Mesothelial cell of epicardium (in vitro differentiated cells): ENCODE measurements at places on chromosomes 16 and 17.
A peak's percentile ranks its signal among the peaks of the same experiment; 100 is the strongest.

DNA sequence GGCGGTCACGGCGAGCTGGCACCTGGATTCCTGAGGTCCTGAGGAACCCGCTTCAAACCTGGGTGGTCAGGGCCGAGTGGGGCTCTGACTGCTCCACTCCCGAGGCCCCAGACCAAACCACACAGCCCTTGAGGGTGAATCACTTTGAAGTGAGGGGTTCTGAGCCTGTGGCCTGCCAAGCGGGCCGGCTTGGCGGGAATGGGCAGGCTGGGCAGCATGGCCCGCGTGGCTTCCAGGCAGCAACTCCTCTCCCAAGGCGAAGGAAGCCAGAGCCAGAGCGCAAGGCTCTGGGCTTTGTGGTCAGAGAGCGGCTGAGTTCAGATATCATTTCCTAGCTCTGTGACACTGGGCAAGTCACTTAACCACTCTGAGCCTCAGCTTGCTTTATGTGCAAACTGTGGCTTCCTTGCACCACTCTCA lies 42.7 kb downstream of the CMIP start:
- H3K27ac ChIP-seq, result no peak overlapping the region
- H3K27me3 ChIP-seq, result no peaks in the 10 kb centered on the region
- peaks cover 26% of the 10 kb centered on the region for H3K4me1 ChIP-seq
- no peak for DNase-seq

GRCh38 chr17:57379237-57379894 lies 123.0 kb downstream of the MSI2 start:
- peaks cover 10% of the 10 kb centered on the region for H3K36me3 ChIP-seq
- H3K4me1 ChIP-seq, result peaks cover 38% of the 10 kb centered on the region
- no peaks in the 10 kb centered on the region for H3K27me3 ChIP-seq
- peak overlapping the region; percentile 94 for H3K27ac ChIP-seq

- H3K4me3 ChIP-seq, result no peak overlapping the region
- H3K4me1 ChIP-seq, result no peaks in the 10 kb centered on the region
- no peak for DNase-seq
- H3K36me3 ChIP-seq, result peaks cover 41% of the 10 kb centered on the region
- no peaks in the 10 kb centered on the region for H3K27me3 ChIP-seq
- H3K27ac ChIP-seq, result no peak overlapping the region
These were observed 64.8 kb downstream of the CACNG1 start for GRCh38 chr17:67109111-67109510.

- no peaks in the 10 kb centered on the region for H3K27me3 ChIP-seq
- no peak overlapping the region for H3K4me3 ChIP-seq
- peaks cover 19% of the 10 kb centered on the region for H3K4me1 ChIP-seq
- H3K36me3 ChIP-seq, result peaks cover 4% of the 10 kb centered on the region
These were observed 160.5 kb upstream of the NOL11 start for GRCh38 chr17:67557052-67557845.

DNA sequence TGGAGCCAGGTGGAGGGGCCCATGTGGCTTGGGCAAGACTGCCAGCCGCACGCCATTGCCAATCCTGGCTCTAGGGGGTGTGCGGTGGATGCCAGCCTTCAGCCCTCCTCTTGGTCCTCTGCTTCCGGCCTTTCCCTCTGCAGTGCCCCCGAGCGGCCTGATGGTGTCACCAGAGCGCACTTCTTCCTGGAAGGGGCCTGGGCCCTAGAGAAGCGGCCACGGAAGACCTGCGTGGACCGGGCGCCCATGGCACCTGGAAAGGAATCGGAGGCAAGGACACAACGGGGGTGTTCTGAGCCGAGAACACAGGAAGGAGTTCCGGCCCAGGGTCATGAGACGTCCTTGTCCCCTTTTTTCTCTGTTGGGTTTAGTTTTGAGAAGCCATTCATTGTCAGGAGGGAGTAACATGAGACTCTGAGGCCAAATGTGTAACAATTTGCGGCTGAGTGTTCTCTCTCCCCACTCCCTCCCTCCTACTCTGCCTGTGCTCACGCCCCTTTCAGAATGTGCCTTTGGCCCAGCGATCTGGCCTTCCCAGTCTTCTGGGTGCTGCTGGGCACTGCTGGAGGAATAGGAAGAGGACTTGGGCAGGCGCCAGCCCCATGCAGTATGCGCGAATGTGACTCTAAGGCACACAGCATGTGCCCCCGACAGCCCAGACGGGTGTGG lies 92.8 kb downstream of the IRX3 start:
- peak overlapping the region; percentile 55 for H3K4me3 ChIP-seq
- no peaks in the 10 kb centered on the region for H3K36me3 ChIP-seq
- peak overlapping the region; percentile 72 for H3K27ac ChIP-seq
- no peaks in the 10 kb centered on the region for H3K27me3 ChIP-seq

GRCh38 chr17:82926716-82927115 lies 86.9 kb upstream of the ZNF750 start:
- H3K4me1 ChIP-seq, result no peaks in the 10 kb centered on the region
- no peak for DNase-seq
- H3K27me3 ChIP-seq, result no peaks in the 10 kb centered on the region
- no peak overlapping the region for H3K27ac ChIP-seq

- no peak for DNase-seq
- H3K4me1 ChIP-seq, result peaks cover 27% of the 10 kb centered on the region
- H3K27me3 ChIP-seq, result no peaks in the 10 kb centered on the region
- H3K36me3 ChIP-seq, result no peaks in the 10 kb centered on the region
- no peak overlapping the region for H3K4me3 ChIP-seq
These were observed 135.7 kb upstream of the ZFHX3 start for GRCh38 chr16:73183611-73184092.

- no peaks in the 10 kb centered on the region for H3K27me3 ChIP-seq
- peaks cover 33% of the 10 kb centered on the region for H3K4me1 ChIP-seq
- no peaks in the 10 kb centered on the region for H3K36me3 ChIP-seq
- no peak overlapping the region for H3K27ac ChIP-seq
- H3K4me3 ChIP-seq, result no peak overlapping the region
These were observed 8.4 kb downstream of the CDH11 start for GRCh38 chr16:65113441-65113840.

GRCh38 chr17:20128036-20128667 lies 119.0 kb downstream of the SPECC1 start:
- no peak for DNase-seq
- no peak overlapping the region for H3K4me3 ChIP-seq
- no peaks in the 10 kb centered on the region for H3K36me3 ChIP-seq

DNA sequence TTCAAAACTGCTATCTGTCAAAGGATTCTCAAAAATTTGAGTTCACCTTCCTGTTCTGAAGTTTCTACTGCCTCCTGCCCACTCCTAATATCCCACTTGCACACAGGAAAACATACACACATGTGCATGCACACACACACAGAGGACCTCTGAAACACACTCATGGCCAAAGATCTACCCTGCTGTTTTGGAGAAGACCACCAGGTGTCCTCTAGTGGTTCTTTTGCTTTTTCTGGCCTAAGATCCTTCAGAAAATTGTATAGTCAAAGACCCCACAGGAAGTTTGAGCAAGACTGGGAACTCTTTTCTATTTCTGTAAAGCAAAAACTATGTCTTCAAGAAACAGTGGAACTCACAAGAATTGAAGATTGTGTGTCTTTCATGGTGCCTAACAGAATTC lies 90.2 kb downstream of the CDH8 start:
- no peak for DNase-seq
- H3K4me3 ChIP-seq, result no peak overlapping the region
- no peaks in the 10 kb centered on the region for H3K36me3 ChIP-seq
- H3K27ac ChIP-seq, result no peak overlapping the region

DNA sequence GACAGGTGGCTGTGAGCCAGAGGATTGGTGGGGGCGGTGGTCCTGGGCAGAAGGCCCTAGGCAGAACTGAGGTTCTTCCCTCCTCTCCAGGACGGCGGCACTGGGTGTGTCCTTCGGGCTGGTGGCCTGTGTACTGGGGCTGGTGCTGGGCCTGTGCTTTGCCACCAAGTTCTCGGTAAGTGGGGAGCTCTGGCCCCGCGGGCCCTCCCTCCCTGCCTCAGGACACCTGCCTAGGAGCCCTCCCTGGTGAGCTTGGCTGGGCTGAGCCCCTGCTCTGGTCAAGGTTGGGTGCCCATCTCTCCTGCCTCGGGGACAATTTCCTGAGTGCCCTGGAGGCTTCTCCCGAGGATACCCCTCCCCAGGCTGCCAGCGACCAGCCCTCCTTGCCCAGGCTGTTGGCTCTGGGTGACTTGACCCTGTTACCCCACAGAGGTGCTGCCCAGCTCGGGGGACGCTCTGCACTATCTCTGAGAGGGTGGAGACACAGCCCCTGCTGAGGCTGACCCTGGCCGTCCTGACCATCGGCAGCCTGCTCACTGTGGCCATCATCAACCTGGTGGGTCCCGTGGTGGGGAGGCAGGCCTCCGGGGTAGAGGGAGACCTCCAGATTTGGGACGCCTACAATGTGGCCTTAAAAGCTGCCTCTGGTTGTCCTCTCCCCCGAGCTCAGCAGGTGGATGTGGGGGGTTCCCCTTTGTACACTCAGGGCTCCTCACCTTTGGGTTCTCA lies 42.0 kb downstream of the ADCY7 start:
- H3K36me3 ChIP-seq, result peaks cover 11% of the 10 kb centered on the region
- no peak overlapping the region for H3K27ac ChIP-seq
- no peaks in the 10 kb centered on the region for H3K27me3 ChIP-seq
- no peak for DNase-seq

GRCh38 chr16:11524098-11524760 lies 62.5 kb downstream of the LITAF start:
- H3K4me3 ChIP-seq, result no peak overlapping the region
- no peak overlapping the region for H3K27ac ChIP-seq
- no peak for DNase-seq

- H3K4me3 ChIP-seq, result no peak overlapping the region
- H3K4me1 ChIP-seq, result no peaks in the 10 kb centered on the region
- H3K36me3 ChIP-seq, result no peaks in the 10 kb centered on the region
- H3K27me3 ChIP-seq, result peaks cover 17% of the 10 kb centered on the region
- no peak overlapping the region for H3K27ac ChIP-seq
These were observed 38.0 kb upstream of the CPHXL start for GRCh38 chr16:75764154-75764768.

DNA sequence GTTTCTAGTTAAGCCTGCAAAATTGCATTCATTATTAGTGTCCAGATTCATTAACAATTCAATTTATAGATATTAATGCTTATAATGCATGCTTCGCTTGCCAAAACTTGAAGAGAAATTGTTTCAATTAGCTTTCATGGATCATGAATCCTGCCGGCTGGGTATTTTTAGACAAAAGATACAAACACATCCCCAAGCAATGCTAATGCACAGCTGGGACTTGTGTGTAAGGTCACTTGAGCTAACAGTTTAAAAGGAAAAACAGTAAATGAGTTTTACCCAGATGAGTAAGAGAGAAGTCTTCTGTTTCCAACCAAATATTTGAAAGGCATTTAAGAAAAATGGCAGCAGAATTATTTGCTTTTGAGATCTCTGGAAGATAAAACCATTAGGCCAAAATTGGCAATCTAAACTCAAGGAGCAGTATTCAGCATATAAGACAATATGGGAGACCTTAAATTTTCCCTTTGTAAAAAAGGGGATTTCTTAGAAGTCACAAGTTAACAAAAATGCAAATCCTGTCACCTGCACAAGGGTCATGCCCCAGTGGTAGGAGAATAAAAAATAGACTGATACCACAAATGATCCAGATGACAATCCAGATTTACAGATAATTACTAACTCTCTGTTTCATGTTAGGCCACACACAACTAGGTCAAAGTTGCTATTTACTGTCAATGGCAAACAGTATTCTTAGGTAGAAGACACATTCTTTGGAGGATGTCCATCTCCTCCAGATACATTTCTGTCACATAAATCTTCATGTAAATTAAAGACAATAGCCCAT lies 418.4 kb upstream of the PMFBP1 start:
- no peak overlapping the region for H3K27ac ChIP-seq
- no peak for DNase-seq
- no peak overlapping the region for H3K4me3 ChIP-seq
- H3K27me3 ChIP-seq, result no peaks in the 10 kb centered on the region
- peaks cover 2% of the 10 kb centered on the region for H3K36me3 ChIP-seq
- H3K4me1 ChIP-seq, result peaks cover 22% of the 10 kb centered on the region

- no peaks in the 10 kb centered on the region for H3K36me3 ChIP-seq
- peak overlapping the region; percentile 87 for H3K4me3 ChIP-seq
- DNase-seq, result peak; percentile 47
- no peaks in the 10 kb centered on the region for H3K27me3 ChIP-seq
- peaks cover 53% of the 10 kb centered on the region for H3K4me1 ChIP-seq
- peak overlapping the region; percentile 98 for H3K27ac ChIP-seq
These were observed 1.8 kb downstream of the ZBTB4 start for GRCh38 chr17:7477392-7478275.

- H3K27ac ChIP-seq, result no peak overlapping the region
- peaks cover 64% of the 10 kb centered on the region for H3K4me1 ChIP-seq
- DNase-seq, result no peak
These were observed 86.7 kb upstream of the TOB1 start for GRCh38 chr17:50952889-50953288.

- no peaks in the 10 kb centered on the region for H3K4me1 ChIP-seq
- DNase-seq, result no peak
- peak overlapping the region; percentile 45 for H3K4me3 ChIP-seq
- H3K36me3 ChIP-seq, result peaks cover 26% of the 10 kb centered on the region
- H3K27ac ChIP-seq, result no peak overlapping the region
These were observed 527 bp upstream of the CHAD start for GRCh38 chr17:50469208-50469605.

GRCh38 chr16:87570938-87571867 lies 31.1 kb upstream of the JPH3 start:
- H3K4me1 ChIP-seq, result peaks cover 17% of the 10 kb centered on the region
- DNase-seq, result no peak
- H3K27me3 ChIP-seq, result peaks cover 2% of the 10 kb centered on the region

GRCh38 chr17:2871205-2871604 lies 75.0 kb downstream of the RAP1GAP2 start:
- no peak overlapping the region for H3K27ac ChIP-seq
- DNase-seq, result no peak
- peaks cover 11% of the 10 kb centered on the region for H3K4me1 ChIP-seq
- H3K36me3 ChIP-seq, result no peaks in the 10 kb centered on the region

- H3K27ac ChIP-seq, result no peak within 1 kb of the TSS
- H3K36me3 ChIP-seq, result no peaks in the 10 kb centered on the region
- peak; percentile 59 for DNase-seq
- peaks cover 5% of the 10 kb centered on the region for H3K4me1 ChIP-seq
- H3K4me3 ChIP-seq, result peak within 1 kb of the TSS; percentile 71
These were observed at the start of gene TVP23A for GRCh38 chr16:10817963-10818941. Gene TVP23A, minus strand, starts transcription at chr16:10818794. Its CDS starts 301 bp downstream, at chr16:10818493.

DNA sequence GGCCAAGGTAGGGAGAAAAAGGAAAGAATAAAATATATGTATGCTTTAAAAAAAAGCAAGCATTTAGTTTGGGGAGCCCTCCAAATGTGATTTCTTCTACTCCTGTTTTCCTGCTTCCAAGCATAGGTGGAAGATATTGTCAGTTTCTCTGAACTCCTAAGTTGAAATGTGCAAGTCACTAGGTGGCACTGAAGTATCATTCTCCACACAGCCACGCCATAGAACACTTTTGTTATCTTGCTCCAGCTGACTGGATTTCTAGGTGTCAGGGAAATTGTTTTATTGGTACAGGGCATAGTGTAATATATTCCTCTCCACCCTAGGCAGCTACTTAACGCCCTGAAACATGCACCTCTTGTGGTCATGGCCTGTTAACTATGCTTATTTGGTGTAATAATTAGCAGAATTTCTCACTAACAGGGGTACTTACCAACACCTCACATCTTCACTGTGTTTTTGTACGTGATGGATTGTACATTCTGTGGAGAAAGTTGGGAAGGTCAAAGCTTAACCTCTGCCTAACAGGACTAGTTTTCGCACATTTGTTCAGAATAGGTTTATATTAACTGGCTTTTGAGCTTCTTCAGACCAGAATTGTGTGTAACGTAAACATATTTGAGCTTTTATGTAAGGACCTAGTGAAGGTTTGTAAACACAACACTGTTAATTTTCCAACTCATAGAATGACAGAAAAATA lies 69.3 kb downstream of the FTO start:
- H3K36me3 ChIP-seq, result peaks cover 4% of the 10 kb centered on the region
- H3K4me1 ChIP-seq, result peaks cover 16% of the 10 kb centered on the region
- H3K4me3 ChIP-seq, result no peak overlapping the region
- H3K27ac ChIP-seq, result no peak overlapping the region
- no peaks in the 10 kb centered on the region for H3K27me3 ChIP-seq
